ENCODE measurements at places on chromosomes 7 and 10.

DNA sequence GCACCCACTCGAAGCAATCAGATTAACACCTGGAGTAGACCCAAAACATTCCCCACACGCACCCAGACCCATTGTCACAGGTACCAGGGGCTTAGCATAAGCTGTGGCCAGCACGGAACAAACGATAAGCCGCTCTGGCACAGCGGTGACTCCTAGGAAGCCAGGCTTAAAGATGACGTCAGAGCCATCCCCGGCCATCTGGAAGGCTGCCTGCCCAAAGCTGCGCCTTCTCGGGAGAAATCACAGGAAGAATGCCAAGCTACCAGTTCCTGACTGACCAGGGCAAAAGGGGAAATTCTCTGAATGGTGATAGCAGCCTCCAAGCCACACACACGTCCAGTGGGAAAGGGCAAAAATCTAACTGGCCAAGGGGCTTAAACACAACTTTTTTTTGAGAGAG, 13.0 kb upstream of the WIPI2 start:
- peak; percentile 51 for DNase-seq

DNA sequence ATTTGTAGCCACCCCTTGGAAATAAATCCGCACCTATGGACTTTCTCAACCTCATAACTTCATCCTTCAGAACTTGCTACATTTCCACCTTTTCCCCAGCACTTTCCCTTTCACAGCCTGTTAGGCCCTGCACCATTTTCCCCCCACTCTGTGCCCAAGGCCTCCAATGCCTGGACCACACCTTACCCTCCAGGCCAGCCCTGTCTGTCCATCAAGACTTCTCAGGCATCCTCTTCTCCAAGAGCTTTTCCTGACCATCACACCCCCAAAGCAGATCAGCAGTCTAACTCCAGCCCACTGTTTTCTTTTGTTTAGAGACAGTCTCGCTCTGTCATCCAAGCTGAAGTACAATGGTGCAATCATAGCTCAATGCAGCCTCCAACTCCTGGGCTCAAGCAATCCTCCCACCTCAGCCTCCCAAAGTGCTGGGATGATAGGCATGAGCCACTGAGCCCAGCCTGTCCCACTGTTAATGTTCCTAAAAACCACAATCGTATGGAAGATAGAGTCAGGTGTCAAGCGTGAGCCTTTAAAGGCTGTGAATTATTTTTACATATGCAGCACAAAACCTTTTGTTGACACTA, 116.8 kb downstream of the PARD3 start:
- no peak for DNase-seq

DNA sequence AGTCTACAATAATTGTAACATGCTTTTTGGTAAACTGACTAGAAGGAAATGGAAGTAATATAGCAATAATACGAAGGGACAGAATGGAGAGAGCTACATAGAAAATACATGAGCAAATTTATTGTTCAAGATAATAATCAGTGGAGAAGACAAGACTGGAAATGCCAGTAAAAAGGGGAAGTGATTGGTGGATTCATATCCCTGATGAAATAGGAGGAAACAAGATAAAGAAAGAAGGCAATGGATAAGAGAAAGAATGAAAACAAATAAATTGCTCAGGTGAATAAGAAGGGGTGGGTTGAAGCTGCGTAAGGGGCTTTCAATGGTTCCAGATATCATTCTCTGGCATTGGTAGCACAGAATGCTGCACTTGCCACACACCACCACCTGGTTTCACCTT, 135.9 kb downstream of the LRRN3 start:
- no peak for DNase-seq

DNA sequence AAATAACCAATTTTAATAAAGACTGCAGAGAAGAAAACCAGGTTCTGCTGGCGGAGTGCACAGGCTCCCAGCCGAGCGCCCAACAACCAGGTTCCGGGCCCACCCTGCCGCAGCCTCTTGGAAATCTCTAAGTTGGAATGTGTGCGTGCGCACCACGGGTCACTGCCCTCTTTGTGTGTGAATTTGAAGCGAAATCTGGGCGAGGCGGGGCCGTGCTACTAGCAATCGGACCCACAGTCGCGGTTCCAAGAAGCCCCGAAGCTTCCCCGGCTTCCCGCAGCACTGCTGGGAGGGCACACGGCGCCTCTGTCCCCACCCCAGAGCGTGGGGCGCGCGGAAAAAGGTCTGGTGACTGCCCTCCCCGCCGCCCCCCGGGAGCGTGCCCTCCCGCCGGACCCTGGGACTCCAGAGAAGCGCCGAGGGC, 666 bp upstream of the MAP3K8 start:
- peak; percentile 64 for DNase-seq

DNA sequence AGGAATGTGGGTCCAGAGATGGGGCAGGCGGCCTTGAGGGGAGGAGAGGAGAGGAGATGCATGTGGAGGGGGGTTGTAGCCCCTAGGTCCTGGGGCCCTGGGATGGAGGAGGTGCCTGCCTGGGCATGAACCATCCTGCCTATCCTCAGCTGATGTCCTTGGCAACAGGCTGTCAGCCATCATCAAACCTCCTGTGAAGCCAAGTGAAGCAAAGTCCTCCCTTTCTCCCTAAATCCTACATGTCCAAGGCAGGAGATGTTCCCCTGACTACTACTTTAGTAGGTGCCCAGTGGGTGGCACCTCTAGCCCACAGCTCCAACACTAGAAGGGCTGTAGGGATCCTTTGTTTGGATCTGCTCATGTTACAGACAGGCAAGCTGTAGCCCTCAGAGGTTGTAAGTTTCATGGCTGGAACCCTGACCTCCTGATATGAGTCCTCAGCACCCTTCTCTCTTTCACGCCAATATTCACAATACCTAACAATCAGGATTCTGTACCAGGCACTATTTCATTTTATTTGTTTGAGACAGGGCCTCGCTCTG, 66.6 kb upstream of the SYPL1 start:
- DNase-seq, result peak; percentile 67

- peak; percentile 84 for DNase-seq
Observed at GRCh38 chr10:30583778-30584415, 45.7 kb downstream of the LYZL2 start.

Data from astrocyte of the spinal cord (primary cell).